Frontal cortex (tissue), 4 donors: ENCODE measurements at places on chromosomes 6 and 20. TPM values are rescaled to one million over a fixed set of nuclear protein-coding genes. Genes with fewer than 3 reads are reported as not detected.

DNA sequence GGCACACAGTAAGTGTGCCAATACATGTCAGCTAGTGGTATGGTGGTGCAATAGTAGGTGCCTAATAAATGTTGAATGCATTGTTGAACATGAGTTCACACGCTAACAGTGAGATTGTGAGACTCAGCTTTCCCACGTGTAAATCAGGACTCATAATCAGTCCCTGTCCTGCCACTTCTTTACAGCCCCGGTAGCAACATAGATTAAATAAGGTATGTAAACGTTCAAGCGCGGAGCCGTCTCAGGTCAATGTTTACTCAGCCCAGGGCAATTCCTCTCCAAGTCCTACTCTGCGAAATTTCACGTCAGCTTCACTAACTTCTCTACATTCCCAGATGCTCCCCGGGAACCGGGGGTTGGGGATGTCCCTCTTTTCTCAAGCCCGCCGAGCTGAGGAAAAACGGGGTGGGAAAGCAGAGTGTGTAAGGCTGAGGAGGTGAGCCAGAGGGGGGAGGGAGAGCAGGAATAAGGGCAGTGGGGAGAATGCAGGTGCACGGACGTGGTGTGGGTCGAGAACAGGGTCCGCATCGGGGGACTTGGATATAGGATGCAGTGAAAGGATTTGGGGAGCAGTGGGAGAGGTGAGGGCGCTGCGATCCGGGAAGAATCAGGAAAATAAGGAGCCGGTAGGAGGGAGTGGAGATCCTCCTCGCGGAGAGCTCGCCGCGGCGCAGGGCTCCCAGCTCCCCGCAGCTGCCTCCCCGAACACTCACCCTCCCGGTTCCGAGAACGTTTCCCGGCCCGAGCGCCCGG lies 544 bp upstream of the TP53INP2 start:
- DNase-seq = no peak

DNA sequence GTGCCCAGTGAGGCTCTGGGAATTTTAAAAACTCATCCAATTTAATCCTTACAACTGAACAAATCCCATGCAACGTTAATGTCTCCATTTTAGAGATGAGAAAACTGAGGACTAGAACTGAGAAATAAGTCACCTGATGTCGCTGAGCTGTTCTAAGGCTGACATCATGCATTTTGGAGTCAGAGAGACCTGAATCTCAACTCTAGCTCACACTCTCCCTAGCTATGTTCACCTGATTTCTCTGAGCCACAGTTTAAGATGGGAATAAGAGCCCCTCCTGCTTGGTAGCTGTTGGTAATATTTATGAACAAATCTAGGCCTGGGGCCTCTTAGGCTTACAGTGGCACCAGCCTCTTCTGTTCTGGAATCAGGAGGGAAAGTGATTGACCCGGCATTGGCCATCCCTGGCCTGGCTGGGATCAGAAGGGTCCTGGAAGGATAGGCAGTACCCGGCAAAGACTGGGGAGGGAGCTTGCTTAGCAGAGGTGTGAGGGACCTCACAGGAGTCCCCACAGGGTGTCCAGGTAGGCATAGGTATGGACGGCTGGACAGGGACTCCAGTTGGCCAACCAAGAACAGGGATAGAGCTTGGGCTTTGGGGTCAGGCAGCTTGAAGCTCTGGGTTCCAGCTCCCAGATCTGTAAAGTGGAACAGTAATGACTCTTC lies 18.8 kb upstream of the CSNK2A1 start:
- DNase-seq = no peak

- DNase-seq = no peak
Measured at GRCh38 chr20:23884136-23884770, 4.7 kb upstream of the CST5 start.

DNA sequence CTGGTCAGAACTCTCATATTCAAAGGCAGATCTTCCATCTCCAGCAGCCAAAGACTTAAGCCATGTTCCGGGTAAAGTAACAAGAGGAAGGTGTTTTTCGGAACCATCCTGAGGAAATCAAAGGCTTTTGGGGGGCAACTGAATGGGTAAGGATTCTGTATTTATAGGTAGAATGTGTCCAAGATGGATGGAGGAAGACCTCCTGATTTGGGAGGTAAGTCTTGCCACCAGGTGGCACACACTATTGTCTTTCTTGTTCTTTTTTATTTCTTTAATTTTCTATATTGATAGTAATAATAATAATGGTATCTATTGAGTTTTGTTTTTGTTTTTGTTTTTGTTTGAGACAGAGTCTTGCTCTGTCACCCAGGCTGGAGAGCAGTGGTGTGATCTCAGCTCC lies 53.0 kb upstream of the UBR2 start:
- DNase-seq = no peak

The GMNN gene
- 7.7 TPM for total RNA-seq
